ENCODE measurements at places on chromosomes 3 and 15. TPM values are rescaled to one million over a fixed set of nuclear protein-coding genes. Genes with fewer than 3 reads are reported as not detected.

KLF15 gene
- 2.8 TPM for polyA plus RNA-seq

FGD5 gene
- 45.4 TPM for polyA plus RNA-seq

MLF1 gene
- polyA plus RNA-seq, result 3.0 TPM

CTXND1 gene
- not detected for polyA plus RNA-seq

HYAL1 gene
- polyA plus RNA-seq, result 3.3 TPM

XCR1 gene
- polyA plus RNA-seq, result not detected

ZNF660 gene
- polyA plus RNA-seq, result 0.44 TPM

SHISA5 gene
- 401 TPM for polyA plus RNA-seq

TJP1 gene
- polyA plus RNA-seq, result 45.6 TPM

ISLR gene
- polyA plus RNA-seq, result not detected

CEP70 gene
- polyA plus RNA-seq, result 2.1 TPM

CD96 gene
- not detected for polyA plus RNA-seq

PLSCR2 gene
- polyA plus RNA-seq, result not detected

POPDC2 gene
- polyA plus RNA-seq, result 0.57 TPM

CLDN18 gene
- not detected for polyA plus RNA-seq

P2RY14 gene
- polyA plus RNA-seq, result not detected

EHD4 gene
- 99.1 TPM for polyA plus RNA-seq

GBE1 gene
- polyA plus RNA-seq, result 35.9 TPM

CXCR6 gene
- not detected for polyA plus RNA-seq

CCDC39 gene
- polyA plus RNA-seq, result not detected

FOXB1 gene
- not detected for polyA plus RNA-seq

UROC1 gene
- polyA plus RNA-seq, result not detected

CFAP20DC gene
- 0.92 TPM for polyA plus RNA-seq

XRN1 gene
- 3.4 TPM for polyA plus RNA-seq

RASGRF1 gene
- 0.11 TPM for polyA plus RNA-seq

SLC51B gene
- polyA plus RNA-seq, result not detected

CDHR4 gene
- polyA plus RNA-seq, result 0.19 TPM

C3orf80 gene
- polyA plus RNA-seq, result 0.03 TPM

GREM1 gene
- polyA plus RNA-seq, result not detected

CCNB2 gene
- 39.0 TPM for polyA plus RNA-seq

DUOX1 gene
- polyA plus RNA-seq, result not detected

GOLGA8Q gene
- polyA plus RNA-seq, result 0.46 TPM

C3orf70 gene
- polyA plus RNA-seq, result 0.08 TPM
